ENCODE measurements at places on chromosomes 12 and 14.

GRCh38 chr12:110639336-110640141 is 25.6 kb downstream of the TCTN1 start:
- DNase-seq: no peak
- peak overlapping the region; percentile 88 for H3K4me3 ChIP-seq
- H3K4me1 ChIP-seq: peaks cover 83% of the 10 kb centered on the region
- peak overlapping the region; percentile 75 for H3K27ac ChIP-seq
- H3K27me3 ChIP-seq: no peaks in the 10 kb centered on the region

DNA sequence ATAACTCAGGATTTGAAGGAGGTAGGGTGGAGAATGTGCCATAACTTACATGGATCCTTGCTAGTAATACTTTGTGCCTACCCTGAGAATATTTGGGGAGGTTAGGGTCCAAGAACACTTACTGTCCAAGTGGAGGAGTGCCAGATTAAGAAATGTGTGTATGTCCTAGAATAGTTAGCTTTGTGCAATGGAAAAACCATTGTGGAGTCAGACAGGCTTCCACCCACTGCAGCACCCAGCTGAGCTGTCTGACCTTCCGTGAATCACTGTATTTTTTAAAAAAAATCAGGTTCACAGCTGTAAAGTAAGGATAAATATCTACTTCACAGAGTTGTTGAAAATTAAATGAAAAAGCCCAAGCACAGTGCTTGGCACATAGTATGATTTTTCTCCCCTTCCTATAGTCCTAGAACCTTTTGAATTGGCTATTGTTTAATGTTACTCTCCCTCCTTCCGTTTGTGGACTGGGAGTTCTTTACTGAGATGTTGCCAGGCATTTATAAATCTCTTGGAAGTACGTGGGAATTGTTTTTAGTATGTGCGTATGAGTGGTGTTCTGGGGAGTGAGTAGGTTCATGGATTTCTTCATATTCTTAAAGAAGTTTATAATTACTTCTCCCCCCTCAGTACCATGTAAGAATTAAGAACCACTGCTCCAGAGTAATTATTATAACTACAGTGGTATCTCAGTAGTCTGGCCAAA is 9.2 kb downstream of the RAB21 start:
- H3K4me1 ChIP-seq: peaks cover 58% of the 10 kb centered on the region
- peaks cover 36% of the 10 kb centered on the region for H3K36me3 ChIP-seq
- no peak overlapping the region for H3K27ac ChIP-seq
- no peak overlapping the region for H3K4me3 ChIP-seq

DNA sequence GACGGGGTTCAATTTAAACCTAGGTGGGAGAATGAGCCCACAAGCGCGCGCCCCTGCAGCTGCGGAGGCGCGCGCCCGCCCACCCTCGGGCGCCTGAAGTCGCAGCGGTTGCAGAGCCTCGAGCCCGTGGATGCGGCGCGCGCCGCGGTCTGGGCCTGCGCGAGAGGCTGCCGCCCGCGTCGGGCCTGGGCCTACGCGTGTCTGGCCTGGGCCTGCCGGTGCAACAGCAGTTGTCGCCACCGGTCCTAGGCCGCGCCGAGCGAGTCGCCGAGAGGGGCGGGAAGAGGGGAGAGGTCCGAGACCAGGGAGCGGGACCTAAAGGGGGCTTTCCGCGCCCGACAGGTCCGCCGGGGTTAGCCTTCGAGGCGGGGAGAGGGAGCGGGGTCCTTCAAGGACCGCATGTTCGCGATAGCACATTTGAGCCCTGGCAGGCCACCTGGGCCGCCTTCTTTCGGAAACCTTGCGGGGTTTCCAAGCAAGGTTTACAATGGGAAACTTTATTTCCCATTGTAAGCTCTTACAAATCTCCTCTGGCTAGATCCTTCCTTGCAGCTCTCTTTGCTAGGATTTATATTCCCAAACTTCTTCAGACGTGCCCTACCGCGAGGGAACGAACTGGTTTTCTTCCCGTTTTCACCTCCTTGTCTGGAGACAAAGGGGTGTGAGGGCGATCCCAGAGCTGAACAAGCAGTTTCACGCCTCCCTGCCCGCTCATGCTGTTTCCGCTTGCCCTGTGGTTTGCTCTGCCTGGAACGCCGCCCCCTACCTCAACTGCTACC is 6.8 kb downstream of the SIX6 start:
- peak overlapping the region; percentile 22 for H3K27ac ChIP-seq
- DNase-seq: no peak
- peak overlapping the region; percentile 67 for H3K4me3 ChIP-seq
- peaks cover 9% of the 10 kb centered on the region for H3K36me3 ChIP-seq
- H3K27me3 ChIP-seq: peaks cover 68% of the 10 kb centered on the region

- H3K4me3 ChIP-seq: no peak overlapping the region
- H3K27ac ChIP-seq: no peak overlapping the region
- H3K36me3 ChIP-seq: no peaks in the 10 kb centered on the region
- H3K27me3 ChIP-seq: no peaks in the 10 kb centered on the region
- DNase-seq: no peak
- H3K4me1 ChIP-seq: no peaks in the 10 kb centered on the region
These were observed 74.4 kb upstream of the PAWR start for GRCh38 chr12:79765157-79765556.

- H3K27ac ChIP-seq: no peak overlapping the region
- H3K27me3 ChIP-seq: peaks cover 14% of the 10 kb centered on the region
- no peak overlapping the region for H3K4me3 ChIP-seq
- peaks cover 11% of the 10 kb centered on the region for H3K36me3 ChIP-seq
- no peaks in the 10 kb centered on the region for H3K4me1 ChIP-seq
These were observed 85.9 kb upstream of the NCOR2 start for GRCh38 chr12:124653169-124653931.

- peaks cover 17% of the 10 kb centered on the region for H3K36me3 ChIP-seq
- H3K4me1 ChIP-seq: no peaks in the 10 kb centered on the region
- DNase-seq: no peak
- no peak overlapping the region for H3K4me3 ChIP-seq
- peaks cover 32% of the 10 kb centered on the region for H3K27me3 ChIP-seq
These were observed 69.1 kb downstream of the SMOC1 start for GRCh38 chr14:69948351-69948750.

DNA sequence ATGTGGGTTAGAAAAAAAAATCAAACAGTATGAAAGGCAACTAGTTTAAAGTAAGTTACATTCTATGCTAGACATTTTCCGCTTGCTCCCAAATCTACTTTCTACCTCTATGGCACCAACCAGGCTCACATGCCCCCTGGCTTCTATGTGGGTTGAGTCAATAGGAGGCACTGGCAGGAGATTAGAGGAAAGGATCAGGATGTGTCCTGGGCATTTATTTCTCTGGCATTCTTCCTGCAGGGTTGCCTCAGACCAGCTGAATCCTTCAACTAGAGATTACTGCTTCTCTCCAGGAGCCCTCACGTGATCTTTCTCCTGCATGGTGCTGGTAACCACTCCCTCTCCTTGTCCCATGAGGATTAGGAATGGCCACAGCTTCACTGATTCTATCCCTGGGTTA is 14.9 kb upstream of the CCDC60 start:
- no peaks in the 10 kb centered on the region for H3K36me3 ChIP-seq
- no peaks in the 10 kb centered on the region for H3K4me1 ChIP-seq
- no peak overlapping the region for H3K4me3 ChIP-seq
- H3K27ac ChIP-seq: no peak overlapping the region
- H3K27me3 ChIP-seq: peaks cover 11% of the 10 kb centered on the region
- no peak for DNase-seq

DNA sequence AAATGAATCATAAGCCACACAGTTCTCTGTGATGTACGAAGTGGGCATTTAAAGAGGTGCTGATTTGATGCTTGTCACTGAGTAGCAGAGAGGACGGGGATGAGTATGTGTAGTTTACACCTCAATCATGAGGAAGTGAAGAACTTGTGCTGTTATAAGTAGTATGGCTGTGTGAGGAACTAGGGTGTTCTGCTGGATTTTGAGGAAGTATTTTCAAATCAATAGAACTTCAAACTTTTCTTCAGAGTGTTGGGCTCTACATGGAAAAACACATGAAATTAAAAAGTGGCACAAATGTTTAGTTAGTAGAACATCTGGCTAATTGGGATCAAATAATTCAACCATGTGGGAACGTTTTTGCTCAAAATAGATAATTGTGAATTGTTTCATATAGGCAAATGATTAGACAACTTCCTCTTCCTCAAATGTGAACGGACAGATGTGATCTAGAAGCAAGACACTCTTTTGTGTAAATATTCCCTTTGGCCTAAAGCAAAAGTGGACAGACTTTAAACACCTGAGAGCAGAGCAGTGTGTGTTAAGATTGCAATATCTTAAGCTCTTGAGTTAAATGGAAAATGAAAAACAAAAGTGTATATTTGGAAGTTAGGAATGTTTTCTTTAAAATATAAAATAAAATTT is 168.5 kb downstream of the NAV3 start:
- H3K27me3 ChIP-seq: no peaks in the 10 kb centered on the region
- peak overlapping the region; percentile 57 for H3K4me3 ChIP-seq
- DNase-seq: peak; percentile 16
- peak overlapping the region; percentile 45 for H3K27ac ChIP-seq
- peaks cover 7% of the 10 kb centered on the region for H3K4me1 ChIP-seq

DNA sequence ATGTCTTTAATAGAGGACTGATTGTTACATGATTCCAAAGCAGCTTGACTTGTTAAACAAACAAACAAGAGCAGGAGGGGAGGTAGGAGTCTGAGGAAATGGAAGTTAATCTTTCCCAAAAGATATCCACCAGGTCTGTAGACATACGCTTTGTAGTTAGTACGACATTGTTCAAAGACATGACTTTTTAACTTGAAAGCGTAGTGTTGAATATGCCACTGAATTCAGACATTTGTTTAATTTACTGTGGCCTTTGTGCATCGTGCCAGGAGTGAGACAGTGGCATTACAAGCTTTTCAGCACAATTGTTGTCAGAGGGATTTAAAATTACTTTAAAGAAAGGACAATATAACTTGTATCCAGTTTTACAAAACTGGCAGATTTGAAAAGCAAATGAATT is 53.0 kb downstream of the SAV1 start:
- no peaks in the 10 kb centered on the region for H3K36me3 ChIP-seq
- H3K27me3 ChIP-seq: no peaks in the 10 kb centered on the region
- H3K4me3 ChIP-seq: no peak overlapping the region
